ENCODE measurements at places on chromosomes 1 and 21.

- DNase-seq, result peak; percentile 38
Observed at GRCh38 chr1:200960948-200961340, 62.6 kb downstream of the KIF21B start.

DNA sequence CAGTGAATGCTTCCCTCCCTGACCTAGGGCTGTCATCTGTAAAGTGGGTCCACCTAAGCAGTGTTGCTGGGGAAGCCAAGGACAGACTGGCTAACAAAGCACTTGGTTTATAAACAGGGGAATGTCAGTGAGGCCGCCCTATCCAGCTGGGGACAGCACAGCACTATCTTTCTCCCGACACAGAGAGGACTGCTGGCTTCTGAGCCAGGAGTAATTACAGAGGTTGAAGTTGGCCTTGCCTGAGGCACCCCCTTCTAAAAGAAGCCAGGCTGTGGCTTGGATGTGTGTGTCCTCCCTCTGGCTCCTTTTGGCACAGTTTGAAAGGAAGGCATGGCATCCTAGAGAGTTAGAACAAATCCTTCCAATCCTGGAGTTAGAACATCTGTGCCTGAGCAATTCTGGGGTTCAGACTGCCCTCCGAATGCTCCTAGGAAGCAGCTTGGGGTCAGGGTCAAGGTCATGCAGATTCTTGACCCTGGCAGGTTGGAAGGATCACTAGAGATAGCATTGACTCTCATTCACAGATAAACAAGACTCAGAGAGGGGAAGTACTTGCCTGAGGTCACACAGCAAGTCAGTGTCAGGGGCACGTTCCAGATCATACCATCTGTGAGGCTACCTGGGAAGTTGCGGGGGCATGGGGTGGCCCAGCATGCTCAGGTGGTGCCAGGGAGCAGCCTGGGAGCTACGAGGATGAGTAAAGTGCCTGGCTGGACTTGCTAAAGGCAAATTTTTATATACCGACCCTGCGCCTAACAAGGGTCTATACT lies 1.3 kb upstream of the LDLRAP1 start:
- DNase-seq, result no peak

DNA sequence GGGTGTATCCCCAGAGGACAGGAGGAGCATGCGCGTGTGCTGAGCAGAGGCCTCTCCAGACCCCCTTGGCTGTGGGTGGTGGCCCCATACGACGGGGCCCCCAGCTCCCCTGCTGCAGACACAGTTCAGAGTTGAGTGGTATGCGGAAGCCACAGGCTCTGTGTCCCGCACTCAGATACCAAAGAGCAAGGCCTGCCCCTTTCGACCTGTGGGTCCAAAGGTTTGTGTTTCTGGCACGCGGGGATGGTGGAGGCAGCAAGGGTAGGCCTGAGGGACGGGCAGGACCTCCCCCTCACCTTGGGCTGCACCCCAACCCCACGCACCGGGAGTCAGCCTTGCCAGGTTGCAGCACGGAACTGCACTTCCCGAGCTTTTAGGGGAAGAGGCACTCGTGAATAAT lies at the start of gene KCNAB2:
Gene KCNAB2, plus strand, starts transcription at position 328 of the 400 bp plus-strand sequence. CDS start 5,649 bp downstream, outside the sequence.
- no peak for DNase-seq

DNA sequence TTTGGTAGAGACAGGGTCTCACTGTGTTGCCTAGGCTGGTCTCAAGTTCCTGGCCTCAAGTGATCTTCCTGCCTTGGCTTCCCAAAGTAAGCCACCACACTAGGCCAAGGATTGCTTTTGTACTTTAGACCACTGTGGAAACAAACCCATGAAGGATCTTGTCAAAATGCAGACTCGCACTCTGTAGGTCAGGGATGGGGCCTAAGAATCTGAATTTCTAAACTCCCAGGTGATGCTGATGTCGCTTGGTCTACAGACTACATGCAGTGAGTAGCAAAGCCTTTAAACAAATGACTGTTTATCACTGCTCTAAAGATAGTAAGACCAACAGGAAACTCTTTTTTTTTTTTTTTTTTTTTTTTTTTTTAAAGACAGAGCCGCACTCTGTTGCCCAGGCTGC lies 54.1 kb upstream of the MUTYH start:
- peak; percentile 38 for DNase-seq

GRCh38 chr1:245991266-245991665 lies 515.8 kb downstream of the SMYD3 start:
- DNase-seq, result no peak

DNA sequence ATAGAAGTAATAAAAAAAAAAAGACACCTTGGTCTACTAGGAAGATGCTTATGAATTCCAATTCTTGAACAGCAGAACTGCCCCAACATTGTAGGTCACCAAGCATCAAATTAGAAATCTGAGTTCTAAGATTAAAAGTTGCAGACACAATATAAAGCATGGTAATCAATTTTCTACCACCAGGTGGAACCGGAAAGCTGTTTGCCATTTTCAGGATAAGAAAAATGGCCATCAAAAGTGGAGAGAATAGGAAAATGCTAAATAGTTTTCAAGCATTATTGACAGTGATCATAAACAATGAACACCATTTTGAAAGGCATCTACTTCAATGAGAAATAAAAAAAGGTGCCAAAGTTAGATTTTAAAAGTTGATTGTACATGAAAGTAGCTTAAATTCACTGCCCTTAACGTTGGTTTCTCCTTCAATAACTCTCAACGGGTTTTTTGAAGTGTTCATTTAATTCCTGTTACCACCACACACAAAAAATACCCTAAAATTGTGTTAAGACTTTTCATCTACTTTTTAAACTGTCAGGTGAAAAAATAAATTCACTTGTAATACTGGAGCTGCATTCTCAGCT lies 252.9 kb downstream of the KCNT2 start:
- DNase-seq, result no peak

GRCh38 chr1:176696109-176696508 lies 233.1 kb downstream of the PAPPA2 start:
- DNase-seq, result no peak

DNA sequence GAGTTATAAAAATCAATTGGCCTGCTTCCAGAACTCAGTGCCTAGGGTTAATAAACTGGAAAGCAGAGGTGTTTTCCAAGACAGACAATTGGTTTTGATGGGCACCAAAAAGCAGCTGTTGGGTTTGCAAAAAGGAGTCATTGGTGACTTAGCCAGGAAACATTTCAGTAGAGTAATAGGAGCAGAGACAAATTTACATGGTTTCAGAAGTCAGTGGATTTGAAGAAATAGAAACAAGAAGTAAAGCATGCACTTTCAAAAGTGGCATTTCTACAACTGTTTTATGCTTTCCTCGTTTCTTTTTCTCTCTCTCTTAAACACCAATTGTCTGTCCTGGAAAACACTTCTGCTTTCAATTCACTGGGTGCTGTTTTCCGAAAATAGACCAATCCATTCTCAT lies 87.8 kb downstream of the GLUL start:
- DNase-seq, result no peak

DNA sequence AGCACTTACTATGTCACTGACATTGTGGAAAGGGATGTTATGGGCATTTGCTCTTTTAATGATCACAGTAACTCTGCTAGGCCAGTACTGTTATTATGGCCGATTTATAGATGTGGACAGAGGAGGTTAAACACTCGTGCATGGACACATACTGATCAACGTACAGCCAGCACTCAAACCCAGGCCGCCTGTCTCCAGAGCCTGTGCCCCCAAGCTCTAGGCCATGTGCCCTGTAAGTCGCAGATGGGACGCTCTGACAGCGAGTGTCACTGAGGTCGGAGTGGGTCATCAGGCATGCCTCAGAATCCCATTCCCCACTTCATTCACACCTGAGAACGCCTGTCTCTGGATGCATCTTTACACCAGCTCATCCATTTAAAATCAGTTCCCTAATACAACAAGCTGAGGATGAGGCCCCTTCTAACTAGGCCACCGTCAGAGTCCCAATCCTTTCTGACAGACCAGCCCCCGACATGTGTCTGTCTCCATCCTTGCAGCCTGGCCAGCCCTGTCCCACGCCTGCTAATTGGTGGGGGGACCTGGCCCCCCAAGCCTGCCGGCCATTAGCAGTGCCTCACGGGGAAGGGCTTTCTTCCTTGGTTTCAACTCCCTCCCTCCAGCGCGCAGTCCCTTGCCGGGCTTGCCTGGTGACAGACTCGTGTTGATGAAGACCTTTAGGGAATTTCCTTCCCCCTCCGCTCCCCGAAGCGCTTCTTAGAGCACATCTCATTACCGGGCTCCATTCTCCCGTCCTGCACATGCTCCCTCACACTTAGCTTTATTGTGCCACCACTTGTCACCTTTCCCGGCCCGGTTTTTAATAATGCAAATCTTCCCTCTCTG lies 436.8 kb downstream of the KIF26B start:
- DNase-seq, result no peak

DNA sequence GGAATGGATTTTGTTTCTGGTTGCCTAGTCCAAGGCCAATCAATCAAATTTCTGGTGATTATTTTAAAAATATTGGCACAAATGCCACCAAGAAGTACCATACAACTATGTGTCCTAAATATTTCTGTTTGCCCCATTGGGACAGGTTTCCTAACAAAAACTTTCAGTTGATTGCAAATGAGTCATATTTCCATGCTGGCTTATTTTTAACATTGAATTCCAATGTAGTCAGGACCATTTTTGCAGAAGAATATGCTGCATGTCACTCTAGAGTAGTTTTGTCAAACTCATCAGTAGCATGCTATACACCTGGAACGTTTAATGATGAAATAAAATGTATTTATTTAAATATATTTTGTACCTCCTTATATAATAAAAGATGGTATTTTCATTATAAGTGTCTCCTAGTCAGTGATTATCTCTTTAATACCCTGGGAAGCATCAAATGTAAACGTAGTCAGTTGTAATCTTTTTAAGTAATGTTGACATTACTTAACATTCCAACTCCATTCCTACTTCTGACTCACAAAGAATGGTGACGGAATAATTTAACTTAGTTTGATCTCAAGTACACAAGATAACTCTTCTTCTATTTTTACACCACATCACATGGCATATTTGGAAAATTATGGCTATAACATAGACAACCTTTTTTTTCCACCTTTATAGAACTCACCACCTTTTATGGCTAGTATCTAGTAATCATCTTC lies 39.0 kb upstream of the USH2A start:
- no peak for DNase-seq

- DNase-seq, result no peak
Observed at GRCh38 chr1:31828341-31828740, 12.5 kb upstream of the SPOCD1 start.

DNA sequence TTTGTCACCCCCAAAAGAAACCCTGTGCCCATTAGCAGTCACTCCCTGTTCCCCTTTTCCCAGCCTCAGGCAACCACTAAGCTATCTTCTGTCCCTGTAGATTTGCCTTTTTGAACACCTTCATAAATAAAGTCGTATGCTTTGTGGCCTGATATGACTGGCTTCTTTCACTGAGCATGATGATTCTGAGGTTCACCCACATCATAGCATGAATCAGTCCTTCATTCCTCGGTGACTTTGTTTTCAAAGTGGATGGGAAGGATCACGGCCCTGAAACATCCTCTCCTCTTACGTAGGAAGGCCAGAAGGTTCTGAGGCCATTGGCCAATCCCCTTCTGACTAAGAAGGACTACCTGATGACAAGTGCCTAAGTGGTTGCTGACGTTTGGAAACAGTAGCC lies 39.1 kb downstream of the NIPAL3 start:
- DNase-seq, result no peak

DNA sequence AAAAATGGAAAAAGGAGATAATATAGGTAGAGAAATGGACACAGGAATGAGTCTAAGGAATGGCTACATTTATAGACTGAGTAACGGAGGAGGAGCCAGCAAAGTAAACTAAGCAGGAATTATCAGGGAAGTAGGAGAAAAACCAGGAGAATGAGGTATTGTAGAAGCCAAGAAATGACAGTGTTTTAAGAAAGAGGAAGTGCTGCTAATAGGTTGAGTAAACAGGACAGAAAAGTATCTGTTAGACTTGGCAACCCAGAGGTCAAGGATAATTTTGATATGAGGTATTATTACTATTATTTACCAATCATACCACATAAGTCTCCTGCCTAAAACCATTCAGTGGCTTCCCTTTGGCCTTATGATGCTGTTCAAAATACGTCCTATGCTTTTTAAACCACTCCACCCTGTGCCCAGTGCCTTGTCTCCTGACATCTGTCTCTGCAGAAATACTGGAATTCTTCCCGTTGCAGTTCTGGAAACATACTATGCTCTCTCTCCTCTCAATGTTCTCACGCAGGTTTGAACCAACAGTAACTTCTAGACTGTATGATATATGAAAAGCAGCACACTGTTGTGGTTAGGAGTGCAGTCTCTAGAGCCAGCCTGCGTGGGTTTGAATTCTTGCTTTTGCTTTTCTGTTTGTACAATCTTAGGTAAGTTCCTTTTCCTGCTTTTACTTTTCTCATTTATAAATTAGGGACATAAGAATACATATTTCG lies 24.6 kb upstream of the NEK7 start:
- peak; percentile 6 for DNase-seq

GRCh38 chr1:89627596-89627962 lies 5.3 kb upstream of the LRRC8C start:
- DNase-seq, result no peak

DNA sequence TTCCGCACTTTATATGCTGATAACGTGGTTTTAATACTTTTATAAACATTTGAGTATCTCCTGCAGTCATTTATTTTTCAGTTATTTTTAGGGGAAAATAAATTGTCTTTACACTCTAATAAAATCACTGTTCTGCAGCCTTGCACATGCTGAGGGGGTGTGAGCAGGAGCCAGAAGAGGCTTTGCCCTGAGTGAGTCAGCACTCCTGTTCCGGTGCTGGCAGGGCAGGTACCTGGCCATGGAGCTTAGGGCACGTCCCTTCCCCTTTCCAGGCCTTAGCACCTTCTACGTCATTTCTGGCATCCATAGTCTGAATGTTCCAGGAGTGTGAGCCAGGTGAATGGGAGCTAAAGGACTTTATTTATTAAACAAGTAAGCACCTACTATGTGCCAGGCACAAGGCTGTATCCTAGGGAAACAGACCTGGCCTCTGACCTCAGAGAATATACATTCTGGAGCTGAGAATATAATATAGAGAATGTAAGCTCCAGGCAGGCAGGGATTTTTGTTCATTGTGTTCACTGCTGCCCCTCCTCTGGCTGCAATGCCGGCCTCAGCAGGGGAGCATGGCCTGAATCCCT lies 402.9 kb downstream of the PTPRU start:
- DNase-seq, result no peak

GRCh38 chr1:45545019-45545493 lies 5.6 kb upstream of the AKR1A1 start:
- no peak for DNase-seq

DNA sequence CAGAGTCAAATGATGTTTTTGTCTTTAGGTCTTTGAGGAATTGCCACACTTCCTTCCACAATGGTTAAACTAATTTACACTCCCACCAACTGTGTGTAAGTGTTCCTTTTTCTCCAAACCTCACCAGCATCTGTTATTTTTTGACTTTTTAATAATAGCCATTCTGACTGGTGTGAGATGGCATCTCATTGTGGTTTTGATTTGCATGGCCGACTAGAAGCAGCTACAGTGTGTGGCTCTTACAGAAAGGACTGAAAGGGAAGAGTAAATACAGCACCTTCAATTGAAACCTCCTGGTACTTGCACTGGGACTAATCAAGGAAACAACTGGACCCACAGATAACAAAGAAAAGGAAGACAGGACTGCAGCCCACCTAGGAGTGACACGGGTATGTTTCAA lies 668.0 kb upstream of the RGS18 start:
- DNase-seq, result no peak
